A549 (cell line): ENCODE measurements at places on chromosomes 16 and 17.

DNA sequence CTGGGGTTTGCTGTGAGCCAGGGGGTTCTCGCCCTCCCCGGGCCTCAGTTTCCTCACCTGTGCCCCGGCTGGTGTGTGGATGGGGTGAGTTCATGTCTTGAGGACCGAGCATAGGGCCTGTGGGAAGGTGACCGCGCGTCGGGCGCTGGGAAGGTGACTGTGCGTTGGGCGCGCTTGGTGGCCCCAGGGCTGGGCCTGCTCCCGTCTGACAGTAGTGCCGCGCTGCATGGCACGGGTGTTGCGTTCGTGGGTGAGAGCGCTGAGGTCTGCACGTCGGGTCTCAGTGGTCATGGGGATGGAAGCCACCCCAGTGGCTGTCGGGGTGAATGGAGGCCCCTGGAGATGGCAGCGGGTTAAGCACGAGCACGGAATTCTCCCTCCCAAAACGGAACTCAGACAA is 9.2 kb downstream of the ASPSCR1 start:
- DNase-seq: no peak

DNA sequence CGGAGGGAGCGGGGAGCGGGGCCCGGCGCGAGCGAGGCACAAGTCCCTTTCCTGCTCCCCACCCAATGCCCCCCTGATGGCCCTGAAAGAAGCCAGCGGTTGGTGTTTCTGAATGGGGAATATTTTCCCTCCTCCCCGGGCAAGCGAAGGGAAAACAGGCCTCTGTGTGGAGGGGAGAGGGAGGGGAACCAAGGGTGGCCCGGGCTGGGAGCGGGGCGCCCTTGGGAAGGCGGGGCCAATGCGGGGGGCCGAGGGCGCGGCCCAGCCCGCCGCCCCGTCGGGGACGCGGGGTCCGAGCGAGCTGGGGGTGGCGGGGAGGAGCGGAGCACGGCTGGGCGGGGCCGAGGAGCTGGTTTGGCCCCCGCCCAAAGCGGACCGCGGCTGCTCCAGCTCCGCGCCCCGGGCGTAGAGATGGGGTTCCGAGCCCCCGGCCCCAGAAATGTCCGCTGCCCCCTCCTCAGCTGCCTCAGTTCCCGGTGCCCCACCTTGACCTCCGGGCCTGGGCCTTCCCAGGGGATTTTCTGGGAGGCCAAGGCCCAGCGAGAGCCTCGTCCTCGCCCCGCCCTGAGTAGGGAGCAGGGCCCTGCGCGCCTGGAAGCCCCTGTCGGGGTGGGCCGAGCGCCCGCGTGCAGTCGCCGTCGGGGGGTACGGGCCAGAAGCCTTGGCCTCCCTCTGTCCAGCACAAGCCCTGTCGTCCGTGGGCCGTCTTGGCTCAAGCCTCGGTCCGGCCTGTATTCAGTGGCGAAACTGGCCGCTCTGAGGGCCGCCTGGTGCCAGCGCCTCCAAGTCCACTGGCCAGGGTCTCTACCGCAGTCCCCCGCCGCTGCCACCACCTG is 3.9 kb upstream of the HEXIM1 start:
- no peak for DNase-seq

- no peak for DNase-seq
Observed at GRCh38 chr17:27380551-27380950, 75.7 kb upstream of the KSR1 start.

DNA sequence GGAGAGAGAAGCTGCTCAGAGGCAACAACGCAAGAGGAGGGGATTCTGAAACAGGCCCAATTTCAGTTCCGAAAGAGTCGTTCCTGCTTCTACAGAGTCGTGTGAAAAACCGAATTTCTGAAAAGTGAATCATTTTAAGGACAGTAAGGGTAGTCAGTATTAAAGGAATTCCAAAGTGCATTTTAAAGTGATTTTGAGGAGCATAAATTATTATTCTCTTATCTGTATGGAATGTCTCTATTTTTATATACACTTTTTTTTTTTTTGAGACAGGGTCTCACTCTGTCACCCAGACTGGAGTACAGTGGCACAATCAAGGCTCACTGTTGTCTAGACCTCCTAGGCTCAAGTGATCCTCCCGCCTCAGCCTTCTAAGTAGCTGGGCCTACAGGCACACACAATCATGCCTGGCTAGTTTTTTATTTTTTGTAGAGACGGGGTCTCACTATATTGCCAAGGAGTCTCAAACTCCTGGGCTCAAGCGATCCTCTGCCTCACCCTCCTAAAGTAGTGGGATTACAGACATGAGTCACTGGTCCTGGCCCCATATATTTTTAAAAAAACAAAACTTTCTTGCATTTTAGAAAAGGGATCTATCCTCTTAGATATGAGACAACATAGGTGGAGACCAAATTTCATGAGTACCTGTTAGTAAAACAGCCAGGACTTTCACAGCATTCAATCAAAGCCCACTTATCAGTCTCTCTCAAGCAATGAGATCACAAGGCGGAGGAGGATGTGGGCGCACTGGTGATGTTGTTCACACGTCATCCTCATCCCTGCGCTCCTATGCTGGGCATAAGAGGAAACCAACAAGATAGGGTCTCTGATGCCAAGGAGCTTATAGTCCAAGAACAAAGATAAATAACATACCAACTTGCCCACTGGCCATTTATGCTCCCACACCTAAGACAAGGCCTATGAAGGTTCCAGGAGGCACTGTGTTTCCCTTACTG is 53.2 kb downstream of the SMG6 start:
- no peak for DNase-seq

DNA sequence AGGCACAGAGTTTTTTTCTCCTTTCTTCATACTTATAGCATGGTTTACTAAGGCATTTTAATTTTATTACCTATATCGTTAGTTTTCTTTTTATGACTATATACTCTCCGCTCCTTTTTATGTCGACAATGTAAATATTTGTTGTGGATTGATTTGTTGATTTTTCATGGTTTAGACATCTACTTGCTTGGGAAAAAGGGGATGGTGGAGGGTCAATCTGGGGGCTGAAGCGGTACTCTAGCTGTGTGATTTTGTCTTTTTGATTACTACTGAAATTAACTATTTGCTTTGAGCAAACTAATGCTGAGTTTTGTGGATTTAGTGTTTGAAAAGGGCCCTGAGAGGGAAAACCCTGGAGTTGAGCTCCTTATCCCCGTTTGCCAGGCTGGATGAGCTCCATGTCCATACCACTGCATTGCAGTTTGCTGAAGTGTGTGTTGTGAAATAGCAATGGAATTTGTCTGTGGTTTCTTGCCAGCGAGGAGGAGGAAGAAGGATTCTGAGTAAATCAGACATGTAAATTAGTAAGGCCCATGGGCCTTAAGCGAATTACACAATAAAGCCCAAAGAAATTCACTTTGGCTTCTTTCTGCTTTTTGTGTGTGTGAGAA is 72.0 kb downstream of the FTO start:
- DNase-seq: peak; percentile 39

- DNase-seq: no peak
Observed at GRCh38 chr16:3570420-3571062, 6.7 kb downstream of the NLRC3 start.

DNA sequence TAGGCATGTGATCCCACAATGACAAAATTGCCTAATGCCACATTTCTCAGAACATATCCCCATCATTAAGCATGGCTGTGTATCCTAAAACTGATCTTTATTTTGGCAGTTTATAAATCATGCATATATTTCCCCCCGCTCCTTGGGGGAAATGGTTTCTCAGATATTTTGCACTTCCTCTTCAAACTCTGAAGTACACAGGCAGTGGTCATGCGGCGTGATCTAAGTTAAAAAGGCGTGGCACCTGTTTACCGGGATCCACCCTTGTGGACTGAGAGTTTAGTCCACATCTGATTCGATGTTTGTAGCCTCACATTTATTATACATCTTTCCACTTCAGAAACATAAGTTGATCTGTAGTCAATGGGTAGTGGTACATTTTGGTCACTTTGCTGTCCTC is 51.4 kb downstream of the USP10 start:
- DNase-seq: no peak
